ENCODE measurements at places on chromosomes 7 and 10.

- no peak for DNase-seq
Observed at GRCh38 chr7:43108255-43109011, 4.0 kb upstream of the HECW1 start.

GRCh38 chr10:8591640-8592039, 537.2 kb downstream of the GATA3 start:
- no peak for DNase-seq

DNA sequence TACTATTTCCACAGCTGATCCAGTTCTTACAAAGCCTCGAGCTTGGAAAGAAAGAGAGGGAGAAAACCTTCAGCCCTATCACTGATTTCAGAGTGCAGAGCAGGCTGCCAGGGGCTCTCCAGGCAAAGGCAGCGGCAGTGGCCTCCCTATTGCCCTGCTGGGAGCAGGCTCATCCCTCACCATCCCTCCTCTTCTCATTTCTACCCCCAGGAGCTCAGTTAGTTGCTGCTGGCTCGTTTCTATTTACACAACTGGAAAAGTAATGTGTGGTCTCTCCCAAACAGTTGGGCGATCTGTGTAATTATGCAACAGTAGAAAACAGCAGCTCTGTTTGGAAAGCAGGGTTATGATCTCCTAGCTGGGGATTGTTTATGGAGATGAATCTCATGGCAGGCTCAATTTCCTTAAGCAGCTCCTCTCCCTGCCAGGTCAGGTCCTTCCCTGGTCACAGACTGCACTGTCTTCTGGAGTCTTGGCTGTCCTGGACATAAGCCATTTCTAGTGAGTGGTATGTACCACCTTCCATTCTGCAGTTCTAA, 28.7 kb upstream of the TNS3 start:
- no peak for DNase-seq

- no peak for DNase-seq
Observed at GRCh38 chr10:73959484-73960243, 38.3 kb upstream of the VCL start.

DNA sequence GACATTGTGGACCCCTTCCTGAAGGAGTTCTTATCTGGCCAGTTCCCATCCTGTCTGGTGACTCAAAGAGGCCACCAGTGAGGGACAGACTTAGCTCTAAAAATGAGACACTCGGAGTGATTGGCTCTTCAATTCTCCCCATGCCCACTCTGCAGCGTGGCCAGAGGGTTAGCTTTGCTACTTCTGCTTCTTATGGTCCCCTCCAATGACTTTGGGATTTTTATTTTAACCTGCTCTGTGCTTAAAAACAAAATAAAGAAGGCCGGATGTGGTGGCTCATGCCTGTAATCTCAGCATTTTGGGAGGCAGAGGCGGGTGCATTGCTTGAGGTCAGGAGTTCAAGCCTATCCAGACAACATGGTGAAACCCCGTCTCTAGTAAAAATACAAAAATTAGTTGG, 573.0 kb upstream of the AUTS2 start:
- DNase-seq = no peak

- DNase-seq = no peak
Observed at GRCh38 chr7:142874837-142875236, 10.7 kb downstream of the TRPV6 start.

- DNase-seq = no peak
Observed at GRCh38 chr7:28226003-28226402, 45.4 kb upstream of the JAZF1 start.

DNA sequence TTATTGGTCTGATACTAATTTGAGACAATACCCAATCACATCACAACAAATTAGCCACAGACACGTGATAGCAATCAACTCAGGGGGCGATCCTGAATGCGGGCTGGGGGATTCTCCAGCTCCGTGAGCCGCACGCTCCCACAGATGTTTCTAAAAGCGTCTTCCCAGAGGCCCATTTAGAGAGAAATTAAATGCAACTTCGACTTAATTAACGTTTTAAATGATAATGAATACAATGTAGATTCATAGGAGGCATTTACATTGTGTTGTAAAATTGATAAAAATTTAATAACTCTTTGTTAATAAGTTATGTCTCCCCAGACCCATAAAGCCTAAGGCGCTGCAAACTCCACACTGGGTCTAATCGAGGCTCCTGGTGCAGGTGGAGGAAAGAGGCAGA, 642.6 kb downstream of the KCNMA1 start:
- DNase-seq = no peak

GRCh38 chr7:38318241-38318640, 44.8 kb upstream of the TARP start:
- DNase-seq = no peak

- no peak for DNase-seq
Observed at GRCh38 chr7:11767148-11767547, 64.8 kb downstream of the THSD7A start.

DNA sequence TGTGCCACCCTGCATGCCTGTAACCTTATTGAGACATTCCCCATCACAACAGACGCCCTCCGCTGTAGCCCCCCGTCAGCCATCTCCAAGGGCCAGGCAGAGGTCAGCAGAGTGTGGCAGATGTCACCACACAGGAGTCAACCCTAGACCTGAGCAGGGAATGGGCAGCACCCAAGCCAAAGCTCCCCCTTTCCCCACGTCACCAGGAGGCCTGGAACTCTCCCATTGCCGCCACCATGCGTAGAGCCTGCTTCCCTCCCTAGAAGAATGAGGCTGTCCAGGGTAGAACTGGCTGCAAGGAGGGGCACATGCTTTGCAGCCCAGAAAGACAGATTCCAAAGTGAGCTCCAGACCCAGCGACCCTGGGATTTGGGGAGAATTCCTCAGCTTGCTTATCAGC, 342.9 kb downstream of the TNS3 start:
- DNase-seq = no peak

DNA sequence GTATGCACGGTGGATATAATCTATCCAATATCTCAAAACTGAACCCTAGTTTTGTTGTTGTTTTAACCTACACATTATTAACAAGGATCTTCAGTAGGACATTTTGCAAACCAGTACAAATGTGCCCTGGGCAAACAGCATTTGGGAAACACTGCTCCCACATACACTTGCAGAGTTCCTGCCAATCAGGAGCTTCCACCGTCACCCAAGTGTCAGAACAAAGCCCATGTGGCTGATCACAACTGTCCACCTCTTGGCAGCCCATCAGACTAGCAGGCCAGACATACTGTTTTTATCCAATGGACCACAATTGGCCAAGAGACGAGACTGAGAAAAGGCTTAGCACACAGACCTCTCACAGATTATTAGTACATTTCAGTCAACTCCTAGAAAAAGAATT, 200.4 kb downstream of the FAM107B start:
- DNase-seq = no peak

GRCh38 chr7:17713584-17713983, 226.7 kb downstream of the SNX13 start:
- DNase-seq = no peak

- DNase-seq = no peak
Observed at GRCh38 chr7:149794661-149795060, 21.3 kb upstream of the ZNF467 start.

- no peak for DNase-seq
Observed at GRCh38 chr10:70442332-70442988, 979 bp upstream of the NODAL start.

GRCh38 chr7:34048445-34048844, 143.1 kb downstream of the BMPER start:
- no peak for DNase-seq

GRCh38 chr7:12494687-12495024, 75.9 kb upstream of the SCIN start:
- no peak for DNase-seq

DNA sequence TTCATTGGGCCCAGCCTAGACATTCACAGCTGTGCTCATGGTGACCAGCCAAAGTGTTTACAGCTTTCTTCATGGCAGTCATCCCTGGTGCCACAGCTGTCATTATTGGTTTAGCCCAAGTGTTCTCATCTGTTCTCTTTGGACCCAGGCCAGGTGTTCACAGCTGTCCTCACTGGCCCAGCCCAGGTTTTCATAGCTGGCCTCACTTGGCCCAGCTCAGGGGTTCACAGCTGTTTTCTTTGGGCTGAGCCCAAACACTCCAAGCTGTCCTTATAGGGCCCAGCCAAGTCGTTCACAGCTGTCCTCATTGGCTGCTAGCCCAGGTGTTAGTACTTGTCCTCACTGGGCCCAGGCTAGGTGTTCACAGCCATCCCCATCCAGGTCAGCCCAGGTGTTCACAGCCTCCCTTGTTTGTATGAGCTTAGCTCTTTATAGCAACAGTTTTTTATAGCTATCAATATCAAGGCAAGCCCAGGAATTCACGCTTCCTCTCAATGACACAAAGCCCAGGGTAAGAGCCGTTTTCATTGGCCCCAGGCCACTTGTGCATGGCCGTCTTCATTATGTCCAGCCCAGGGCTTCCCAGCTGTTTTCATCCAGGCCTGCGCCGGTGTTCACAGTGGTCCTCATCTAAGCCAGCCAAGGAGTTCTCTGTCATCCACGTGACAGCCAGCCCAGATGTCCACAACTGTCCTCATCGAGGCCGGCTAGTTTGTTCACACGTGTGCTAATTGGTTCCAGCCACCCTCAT, 11.6 kb downstream of the FRG2B start:
- DNase-seq = no peak

DNA sequence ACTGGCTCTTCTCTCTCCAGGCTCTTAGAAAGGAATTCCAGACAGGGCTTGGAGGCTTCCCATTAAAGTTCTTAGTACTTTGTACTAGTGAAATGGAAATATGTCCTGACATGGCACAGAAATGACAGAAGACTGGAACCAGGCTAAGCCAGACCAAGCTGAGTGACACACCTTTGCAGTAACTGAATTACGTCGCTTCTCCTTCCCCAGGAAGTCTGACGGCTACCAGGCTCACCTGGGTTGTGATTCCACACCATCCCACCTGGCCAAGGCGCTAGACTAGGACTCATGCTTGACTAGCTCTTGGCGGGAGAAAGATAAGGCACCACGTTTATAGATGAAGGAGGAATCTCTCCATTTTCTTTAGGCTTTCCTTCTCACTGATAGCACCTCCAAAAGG, 50.7 kb upstream of the KCNIP2 start:
- DNase-seq = no peak

DNA sequence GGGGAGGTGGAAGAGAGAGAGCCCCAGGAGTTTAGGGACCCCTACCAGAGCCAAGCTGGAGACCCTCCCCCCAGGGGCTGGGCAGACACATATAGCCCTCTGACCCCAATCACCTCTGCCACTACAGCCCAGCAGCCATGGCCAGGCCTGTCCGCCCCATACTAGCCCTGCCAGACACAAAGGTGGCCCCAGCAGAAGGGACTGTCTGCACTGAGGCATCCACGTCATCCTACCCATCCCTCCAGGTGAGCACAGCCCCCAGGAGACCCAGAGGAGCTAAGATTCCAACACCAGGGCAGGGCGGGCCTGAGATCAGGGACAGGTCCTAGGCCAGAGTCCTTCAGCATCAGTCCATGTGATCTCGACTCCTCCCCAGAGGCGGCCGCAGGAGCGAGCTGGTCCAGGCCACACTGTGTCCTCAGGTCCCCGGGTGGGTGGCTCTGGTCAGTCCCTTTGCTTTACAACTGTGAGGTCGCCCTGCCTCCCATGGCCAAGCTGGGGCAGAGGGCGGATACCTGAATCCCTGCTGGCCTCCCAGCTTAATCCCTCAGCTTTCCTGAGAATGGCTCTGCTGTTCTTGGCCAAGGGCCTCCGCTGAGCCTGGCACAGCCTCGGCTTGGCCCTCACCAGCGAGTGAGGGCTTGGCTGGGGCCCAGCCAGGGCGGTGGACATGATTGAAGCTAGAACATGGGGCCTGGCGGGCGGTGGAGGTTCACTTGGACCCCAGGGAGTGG, 14.3 kb upstream of the ELN start:
- DNase-seq = no peak

- no peak for DNase-seq
Observed at GRCh38 chr7:5354460-5355232, 69.0 kb downstream of the TNRC18 start.

- DNase-seq = no peak
Observed at GRCh38 chr7:105596866-105597265, 15.6 kb upstream of the EFCAB10 start.

GRCh38 chr7:79182283-79182682, 271.2 kb downstream of the MAGI2 start:
- DNase-seq = no peak

DNA sequence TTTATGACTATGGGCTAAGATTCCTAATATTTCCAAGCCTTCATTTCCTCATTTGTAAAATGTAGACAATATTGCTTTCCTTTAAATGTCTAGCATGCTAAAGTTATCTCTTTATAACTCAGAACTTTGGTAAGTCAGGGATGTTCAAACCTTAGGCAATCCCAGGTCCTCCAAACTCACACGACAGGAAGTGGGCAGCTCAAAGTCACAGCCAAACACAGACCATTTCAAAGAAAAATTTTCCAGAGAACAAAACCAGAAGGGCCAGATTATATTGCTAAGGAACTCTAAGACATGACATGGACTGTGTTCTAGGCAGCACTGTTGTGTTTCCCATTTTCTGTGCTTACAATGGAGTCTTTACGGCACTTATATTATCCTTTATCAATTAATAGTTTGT, 87.8 kb upstream of the DYNC1I1 start:
- DNase-seq = no peak

DNA sequence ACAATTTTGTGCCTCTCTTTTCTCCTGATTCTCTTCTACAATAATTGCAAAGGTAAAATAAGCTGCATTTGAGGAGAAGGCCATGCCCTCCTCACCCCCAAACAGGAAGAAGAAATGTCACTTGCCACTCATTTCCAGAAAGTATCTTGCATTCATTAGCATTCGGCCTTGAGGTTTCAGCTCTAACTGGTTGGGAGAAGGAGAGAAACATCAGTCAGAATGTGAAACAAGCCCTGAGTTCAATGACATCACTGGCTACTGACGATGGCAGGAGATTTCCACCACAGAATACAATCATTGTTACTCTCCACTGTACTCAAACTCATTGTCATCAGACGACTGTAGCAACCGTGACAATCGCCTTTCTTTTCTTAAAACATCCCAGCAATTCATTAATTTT, 72.8 kb downstream of the PRKCQ start:
- no peak for DNase-seq

DNA sequence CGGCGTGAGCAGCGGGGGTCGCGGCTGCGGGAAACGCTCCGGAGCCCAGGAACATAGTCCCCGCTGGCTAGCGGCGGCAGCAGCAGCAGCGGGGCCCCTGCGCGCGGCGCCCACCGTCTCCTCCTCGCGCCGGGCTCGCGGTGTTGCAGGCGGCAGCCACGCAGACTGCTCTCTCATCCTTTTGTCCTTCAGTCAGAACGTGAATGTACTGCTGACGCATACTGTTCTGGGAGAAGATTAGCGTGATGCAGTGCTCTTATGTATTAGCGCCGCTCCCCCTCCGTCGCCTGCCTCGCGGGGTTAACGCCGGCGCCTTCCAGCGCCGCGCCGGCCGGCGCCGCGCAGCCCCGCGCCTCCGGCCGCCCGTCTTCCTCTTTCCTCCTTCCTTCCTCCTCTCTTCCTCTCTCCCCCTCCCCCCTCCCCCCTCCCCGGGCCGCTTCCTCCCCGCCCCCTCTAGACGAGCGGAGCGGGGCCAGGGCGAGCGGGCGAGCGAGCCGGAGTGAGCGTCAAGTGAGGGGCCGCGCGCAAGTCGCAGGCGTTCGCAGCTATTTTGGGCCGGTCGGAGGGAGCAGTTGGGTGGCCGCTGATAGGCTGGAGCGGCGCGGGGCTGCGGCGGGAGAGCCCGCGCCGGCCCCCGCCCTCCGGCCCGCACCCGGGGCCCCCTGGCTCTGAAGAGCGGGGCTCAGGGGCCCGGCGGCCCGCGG, 816 bp upstream of the LRRC4 start:
- DNase-seq = peak; percentile 57

All from stimulated activated CD4-positive, alpha-beta T cell treated with anti-CD3 and anti-CD28 coated beads, Interleukin-4, amount 100 ng/mL, for 4 hours (primary cell).